ENCODE measurements at places on chromosomes 13 and 19.

DNA sequence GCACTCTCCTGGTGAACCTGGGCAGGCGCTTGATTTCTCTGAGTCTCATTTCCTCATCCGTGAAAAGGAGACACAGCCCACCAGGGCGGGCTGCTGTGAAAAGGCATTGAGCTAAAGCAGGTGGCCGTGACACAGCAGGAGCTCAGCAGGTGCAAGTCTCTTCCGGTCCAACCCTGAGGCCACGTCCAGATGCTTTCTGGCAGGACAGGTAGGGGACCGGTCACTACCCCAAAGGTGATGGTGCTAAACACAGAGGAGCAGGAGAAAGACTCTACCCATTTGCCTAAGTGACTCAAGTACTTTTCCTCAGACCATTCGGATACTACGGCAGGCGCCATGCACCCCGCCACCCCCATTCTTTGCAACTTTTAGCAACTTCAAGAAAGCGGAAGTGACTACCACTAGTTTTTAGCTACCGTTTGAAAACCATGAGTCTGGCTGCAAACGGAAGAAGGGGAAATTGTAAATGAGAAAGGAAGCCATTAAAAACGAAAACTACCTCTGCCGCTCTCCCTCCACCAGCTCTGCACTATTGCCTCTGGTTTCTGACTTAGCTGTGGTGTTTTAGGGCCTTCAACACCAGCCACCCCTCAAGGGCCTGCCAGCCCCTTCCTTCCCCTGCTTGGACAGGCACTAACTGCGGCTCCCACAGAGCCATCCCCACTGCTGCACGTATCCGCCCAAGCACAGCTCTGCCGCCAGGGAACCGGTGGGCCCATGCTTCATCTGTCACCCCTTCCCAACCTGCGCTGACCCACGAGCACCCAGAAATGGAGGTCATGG lies 4.8 kb downstream of the PPP6R1 start:
- DNase-seq, result peak; percentile 40

GRCh38 chr19:13339869-13340268 lies 166.4 kb downstream of the CACNA1A start:
- DNase-seq, result peak; percentile 29

DNA sequence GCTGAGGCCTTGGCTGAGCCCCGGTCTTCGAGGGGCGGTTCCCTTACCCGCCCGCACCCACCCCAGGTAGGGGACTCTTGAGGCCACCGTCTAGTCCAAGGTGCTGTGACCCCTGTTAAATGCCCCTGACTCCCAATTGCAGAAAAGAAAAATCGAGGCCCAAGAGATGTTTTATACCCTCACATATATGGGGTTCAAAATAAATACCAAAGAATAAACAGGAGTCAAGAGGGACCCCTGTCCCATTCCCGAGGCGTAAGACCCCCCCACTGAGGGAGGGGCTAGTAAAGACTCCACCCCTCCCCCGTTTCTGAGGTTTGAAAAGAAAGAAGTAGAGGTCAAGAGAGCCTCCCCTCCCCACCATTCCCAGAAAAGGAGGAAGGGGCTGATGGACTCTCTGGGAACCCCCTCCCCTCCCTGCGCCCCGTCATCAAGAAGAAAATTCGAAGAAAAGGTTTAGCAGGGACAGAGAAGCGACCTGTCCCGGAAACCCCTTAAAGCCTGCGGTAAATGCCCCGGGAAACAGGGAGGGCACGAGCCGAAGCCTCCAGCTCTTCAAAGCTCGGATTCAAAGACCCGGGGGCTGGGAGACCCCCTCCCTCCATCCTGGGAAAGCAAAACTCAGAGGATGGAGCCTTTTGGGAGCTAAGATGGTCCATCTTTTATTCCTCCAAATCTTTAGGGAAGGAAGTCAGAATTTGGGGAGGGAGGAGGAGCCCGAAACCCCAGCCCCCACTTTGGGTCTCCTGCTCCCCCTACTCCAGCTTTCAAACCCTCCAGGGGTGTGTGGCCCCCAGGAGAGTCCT lies 755 bp upstream of the RAB3A start:
- DNase-seq, result no peak

- DNase-seq, result no peak
Measured at GRCh38 chr19:39514840-39515550, at the start of gene SELENOV. TSS of gene SELENOV (plus strand) at chr19:39515139. CDS start at chr19:39515213, 74 bp downstream.

DNA sequence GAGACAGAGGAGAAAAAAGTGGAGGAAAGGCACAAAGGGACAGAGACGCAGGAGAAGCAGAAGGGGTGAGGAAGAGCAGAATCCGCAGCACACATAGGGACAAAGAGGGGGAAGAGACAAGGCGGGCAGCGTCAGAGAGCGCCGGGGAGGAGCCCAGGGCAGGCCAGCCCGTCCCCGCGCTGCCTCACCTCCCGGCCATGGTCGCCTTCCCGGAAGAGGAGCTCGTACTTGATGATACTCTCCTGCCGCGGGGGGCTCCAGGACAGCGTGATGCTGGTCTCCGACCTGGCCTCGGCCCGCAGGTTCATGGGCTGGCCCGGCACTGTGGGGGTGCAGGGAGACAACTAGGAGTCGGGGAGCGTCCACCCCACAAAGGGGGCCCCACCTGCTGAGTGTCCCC lies 100.6 kb downstream of the PTPRS start:
- DNase-seq, result no peak

DNA sequence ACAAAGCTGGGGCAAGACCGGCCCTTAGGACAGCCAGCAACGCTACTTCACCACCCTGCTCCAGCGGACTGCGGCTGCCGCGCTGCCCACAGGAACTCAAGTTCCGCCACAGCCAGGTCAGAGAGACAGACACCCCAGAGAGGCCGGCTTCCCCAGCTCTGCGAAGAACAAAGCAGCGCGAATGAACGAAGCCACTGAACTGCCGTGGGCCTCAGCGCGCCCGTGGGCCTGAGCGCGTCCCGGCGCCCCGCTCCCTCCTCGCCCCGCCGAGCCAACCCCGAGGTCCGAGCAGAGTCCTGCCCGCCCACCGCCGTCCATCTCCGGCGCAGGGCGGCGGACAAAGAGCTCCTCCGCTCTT lies 158.4 kb downstream of the RNF17 start:
- peak; percentile 9 for DNase-seq

DNA sequence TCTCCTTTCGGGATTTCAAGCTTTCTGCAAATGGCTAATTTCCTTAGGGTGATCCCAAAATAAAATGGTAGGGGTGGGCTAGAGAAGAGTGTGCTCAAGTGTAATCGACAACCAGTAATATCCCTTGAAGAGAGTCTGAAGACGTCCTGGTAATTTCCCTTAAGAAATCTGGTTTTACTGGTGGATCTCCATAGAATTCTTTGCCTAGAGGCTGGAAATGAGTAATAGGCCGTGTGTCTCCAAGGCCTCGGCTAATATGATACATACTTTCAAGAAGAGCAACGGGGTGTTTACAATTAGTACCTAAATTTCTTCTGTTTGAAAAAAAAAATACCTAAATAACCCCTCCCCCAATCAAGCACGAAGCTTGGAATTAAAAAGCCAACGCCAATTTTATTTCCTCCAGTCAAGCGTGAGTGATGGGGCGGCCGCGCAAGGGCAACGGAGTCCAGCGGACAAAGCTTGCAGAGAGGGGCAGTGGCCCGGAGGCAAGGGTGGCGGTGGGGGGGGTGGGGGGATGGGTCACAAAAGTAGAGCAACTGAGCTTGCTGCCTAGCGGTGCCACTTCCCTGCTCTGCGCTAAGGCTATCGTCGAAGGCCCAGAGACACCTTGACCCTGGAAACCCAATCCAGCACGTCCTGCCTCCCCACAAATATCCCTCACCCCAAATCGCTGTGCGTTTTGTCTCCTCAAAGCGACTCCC lies 7.8 kb downstream of the SOX21 start:
- DNase-seq, result no peak

DNA sequence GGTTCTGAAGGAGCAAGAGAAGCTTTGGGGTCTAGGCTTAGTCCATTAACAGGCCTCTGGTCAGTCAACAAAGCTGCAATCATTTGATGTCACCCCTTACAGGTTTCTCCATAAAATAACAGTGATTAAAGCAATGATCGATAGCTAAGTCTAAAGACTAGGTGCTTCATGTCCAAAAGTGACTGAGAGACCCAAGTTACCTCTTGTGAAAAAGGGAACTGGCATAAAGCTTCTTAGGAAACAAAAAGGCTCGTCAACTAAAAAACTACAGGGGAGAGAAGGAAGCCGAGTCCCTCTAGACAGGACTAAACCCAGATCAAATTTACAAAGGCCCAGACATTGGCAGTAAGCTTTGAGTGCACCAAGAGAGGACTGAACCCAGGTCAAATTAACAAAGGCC lies 2.2 kb downstream of the DCUN1D2 start:
- no peak for DNase-seq

GRCh38 chr13:47437406-47437805 lies 540.6 kb upstream of the HTR2A start:
- DNase-seq, result no peak

- DNase-seq, result no peak
Measured at GRCh38 chr13:23628250-23628649, 58.0 kb downstream of the TNFRSF19 start.

DNA sequence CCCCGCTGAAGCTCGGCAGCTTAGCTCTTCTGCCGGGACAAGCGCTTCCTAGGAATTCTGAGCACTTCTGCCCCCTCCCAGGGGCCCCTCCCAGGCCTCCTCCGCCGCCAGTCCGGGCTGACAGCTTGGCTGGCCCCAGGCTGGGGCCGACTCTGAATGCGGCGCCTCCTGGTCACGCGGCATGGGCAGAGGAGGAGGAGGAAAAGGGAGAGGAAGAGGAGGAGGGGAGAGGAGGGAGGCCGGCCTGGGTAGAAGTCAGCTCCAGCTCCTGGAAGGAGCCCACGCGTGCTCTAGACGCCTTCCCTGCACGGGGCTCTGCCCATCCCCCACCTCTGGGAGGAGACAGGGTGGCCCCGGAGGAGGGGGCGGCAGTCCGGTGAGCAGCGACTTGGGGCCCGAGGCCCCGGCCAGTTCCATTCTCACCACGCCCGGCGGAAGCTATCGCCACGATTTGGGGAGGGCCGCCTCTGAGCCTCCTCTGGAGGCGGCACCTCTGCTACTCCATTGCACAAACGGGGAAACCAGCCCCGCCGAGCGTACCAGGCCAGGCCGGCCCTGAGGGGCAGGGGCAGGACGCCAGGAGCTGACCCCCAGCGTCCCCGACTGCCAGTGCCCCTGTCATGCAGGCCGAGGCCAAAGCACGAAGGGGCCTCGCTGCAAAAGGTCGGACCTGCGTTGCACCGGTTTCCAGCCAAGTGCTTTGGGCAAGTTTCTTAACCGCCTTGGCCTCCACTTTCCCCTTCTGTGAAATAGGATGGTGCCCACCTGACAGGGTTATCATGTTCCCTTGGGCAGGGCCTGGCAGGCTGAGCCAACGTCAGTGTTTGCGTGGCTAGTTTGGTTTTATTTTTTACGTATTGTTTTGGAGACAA lies 31.6 kb downstream of the CCNE1 start:
- peak; percentile 7 for DNase-seq

GRCh38 chr13:22665506-22665905 lies 515.3 kb upstream of the SGCG start:
- no peak for DNase-seq

DNA sequence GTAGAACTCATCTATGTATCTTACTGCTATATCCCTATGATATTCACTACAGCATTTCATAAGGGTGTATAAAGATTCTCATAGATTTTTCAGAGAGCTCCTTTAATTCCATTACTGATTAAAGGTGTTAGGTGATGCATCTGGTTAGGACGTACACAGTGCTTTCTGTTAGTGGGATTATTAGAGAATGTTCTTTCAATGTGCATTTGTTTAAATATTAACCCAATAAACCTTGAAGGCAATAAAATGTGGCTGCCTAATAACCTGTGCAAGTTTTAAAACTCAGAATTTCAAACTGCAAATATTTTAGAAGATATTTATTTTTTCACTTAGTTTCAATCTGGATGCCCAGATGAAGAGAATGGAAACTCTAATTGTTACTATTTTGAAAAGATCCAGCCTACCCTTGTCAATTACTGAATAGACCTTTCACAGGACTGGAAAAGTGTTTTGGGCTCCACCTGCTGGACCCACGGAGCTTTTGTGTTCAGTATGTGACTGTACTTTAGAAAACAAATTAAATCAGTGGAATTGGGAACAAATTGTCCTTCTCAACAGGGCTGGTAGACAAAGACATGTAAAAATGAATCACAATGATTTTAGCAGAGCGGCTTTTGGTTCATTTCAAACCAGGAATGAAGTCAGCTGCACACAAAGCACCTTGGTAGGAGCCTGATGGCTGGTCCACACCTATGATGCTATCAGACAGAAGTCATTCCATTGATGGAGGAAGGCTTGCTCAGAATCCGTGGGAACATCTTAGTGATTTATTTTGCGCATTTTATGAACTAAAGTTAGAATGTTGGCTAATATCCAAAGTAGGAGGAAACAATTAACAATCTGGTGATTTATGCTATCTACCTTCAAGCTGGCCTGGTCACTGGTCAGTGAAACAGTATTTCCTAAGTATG lies 89.4 kb upstream of the RAP2A start:
- peak; percentile 83 for DNase-seq

DNA sequence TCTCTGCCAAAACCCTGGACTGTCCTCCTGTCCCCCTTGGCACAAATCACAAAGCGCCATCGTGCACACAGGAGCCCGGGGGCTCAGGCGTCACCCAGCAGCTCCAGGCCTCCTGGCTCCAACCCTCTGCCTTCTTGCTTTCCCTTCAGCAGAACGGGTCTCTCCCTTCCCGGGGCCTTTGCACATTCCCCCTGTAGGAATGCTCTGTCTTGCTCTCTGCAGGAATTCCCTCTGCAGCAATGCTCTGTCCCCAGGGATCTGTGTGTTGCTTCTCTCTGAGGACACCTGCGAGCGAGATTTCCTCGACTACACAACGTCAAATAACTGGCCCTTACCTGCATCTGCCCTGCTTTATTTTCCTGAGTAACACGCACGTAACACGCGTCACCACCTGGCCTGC lies 13.3 kb upstream of the RASA3 start:
- DNase-seq, result no peak

- DNase-seq, result no peak
Measured at GRCh38 chr13:68895696-68896095, 1211.9 kb upstream of the ATXN8OS start.

- DNase-seq, result peak; percentile 5
Measured at GRCh38 chr19:42596391-42597072, 1.8 kb upstream of the CEACAM8 start.

DNA sequence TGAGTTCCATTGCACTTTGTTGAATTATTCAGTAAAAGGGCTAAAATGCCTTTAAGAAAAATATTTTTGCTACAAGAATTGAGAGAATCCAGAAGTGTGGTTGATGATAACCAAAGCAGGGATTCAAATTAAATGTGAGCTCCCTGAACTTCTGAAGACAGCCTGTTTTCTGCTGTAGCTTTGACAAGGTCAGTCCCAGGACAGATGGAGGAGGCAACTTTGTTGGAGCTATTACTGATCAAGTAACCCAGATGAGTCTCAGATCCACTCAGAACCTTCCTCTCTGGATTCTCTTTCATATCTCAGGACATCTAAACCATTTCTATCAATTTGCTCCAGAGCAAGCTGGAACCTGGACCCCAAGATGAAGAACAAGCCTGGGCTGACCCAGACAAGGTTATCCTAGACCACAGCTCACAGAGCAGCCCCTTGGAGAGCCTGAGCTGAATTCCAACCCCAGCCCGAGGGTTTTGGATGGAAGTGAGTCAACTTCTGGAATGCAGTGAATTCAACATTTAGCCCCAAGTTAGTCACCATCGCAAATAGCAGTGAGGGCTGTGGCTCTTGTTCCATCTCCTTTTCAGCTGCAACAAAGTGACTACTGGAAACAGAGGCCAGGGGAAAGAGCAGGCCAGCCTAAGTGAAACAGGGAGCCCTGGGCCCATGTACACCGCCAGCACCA lies 137.8 kb upstream of the TSC22D1 start:
- no peak for DNase-seq

- no peak for DNase-seq
Measured at GRCh38 chr13:108996430-108996829, 367.0 kb downstream of the MYO16 start.

GRCh38 chr19:2320049-2320448 lies 8.3 kb downstream of the LSM7 start:
- no peak for DNase-seq
